ENCODE measurements at places on chromosomes 4 and X.

DNA sequence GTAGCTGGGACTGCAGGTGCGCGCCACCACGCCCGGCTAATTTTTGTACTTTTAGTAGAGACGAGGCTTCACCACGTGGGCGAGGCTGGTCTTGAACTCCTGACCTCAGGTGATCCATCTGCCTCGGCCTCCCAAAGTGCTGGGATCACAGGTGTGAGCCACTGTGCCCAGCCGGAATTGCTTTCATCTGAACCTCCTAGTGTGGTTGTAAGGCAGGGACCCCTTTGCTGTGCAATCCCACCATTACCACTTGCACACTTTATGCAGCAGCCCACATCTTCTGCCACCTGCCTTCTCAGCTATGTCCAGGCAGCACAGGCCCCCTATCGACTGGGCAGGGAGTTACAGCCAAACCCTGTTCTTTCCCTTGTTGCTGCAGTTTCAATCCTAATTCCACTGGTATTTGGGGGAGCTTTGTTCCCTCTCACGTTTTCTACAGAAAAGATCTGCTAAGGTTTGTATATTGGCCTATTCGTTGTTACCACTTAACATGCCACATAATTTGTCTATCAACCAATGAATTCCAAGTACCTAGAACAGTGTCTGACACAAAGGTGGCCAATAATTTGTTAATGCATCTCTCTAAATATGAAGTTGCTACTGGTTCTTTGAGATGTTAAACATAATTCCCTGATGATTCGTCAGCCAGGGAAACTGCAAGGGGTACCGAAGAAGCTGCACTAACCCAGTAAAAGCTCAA lies 6.5 kb downstream of the RPL39 start:
- no peak for DNase-seq

DNA sequence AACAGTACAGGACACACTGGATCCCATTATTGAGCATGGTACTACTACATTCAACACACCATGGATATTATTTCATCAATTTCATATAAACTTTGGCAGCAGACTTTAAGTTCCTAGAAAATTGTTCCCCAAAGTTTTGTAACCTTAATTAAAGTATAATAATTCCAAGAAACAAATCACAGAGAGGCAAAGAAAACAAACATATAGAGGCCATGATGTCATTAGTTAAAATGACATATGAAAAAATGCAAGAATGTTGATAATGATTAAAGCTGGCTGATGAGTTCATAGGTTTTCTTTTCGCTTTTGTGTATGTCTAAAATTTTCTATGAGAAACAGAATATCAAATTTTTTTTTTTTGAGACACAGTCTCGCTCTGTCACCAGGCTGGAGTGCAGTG lies 26.8 kb downstream of the LRBA start:
- no peak for DNase-seq

DNA sequence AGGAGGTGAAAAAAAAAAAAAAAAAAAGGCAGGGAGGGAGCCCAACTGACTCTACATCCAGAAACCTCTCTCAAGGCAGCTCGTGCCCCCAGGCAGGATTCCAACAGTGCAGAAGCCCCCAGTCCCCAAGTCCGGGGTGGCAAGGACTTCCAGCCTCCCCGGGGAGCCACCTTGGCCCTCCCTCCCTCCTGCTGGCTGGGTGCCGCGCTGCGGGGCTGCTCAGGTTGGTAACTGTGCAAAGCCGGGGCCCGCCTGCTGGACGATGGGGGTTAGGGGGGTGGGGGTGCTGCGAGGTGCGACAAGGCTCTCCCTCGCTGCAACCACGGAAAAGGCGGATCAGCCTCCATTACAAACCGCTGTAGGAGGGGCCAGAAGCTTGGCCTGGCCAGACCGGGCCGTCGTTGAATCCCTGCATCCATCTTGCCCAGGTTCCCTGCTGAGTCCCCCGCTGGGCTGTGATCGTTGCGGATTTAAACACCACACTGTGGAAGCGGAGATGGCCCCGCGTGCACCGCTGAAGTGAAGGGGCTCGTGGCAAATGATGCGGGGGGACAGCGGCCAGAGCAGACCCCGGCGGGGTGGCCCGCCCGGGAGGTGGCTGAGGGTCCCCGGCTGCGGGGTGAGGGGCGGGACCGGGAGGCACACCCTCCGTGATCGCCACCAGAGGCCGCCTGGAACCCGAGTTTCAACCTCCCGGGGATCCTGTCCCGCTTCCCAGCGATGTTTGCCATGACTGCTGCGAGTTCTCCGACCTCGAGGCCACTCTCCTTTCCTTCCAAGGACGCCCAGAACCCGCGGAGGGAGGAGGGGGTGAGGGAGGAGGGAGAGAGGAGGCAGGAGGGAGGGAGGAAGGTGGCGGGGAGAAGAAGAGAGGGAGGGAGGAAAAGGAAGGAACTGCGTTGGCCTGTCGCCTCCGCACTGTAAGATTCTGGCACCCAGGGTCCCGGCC lies 58.0 kb upstream of the DDX3X start:
- peak; percentile 34 for DNase-seq

- no peak for DNase-seq
Observed at GRCh38 chr4:177080388-177080787, 229.3 kb upstream of the NEIL3 start.

DNA sequence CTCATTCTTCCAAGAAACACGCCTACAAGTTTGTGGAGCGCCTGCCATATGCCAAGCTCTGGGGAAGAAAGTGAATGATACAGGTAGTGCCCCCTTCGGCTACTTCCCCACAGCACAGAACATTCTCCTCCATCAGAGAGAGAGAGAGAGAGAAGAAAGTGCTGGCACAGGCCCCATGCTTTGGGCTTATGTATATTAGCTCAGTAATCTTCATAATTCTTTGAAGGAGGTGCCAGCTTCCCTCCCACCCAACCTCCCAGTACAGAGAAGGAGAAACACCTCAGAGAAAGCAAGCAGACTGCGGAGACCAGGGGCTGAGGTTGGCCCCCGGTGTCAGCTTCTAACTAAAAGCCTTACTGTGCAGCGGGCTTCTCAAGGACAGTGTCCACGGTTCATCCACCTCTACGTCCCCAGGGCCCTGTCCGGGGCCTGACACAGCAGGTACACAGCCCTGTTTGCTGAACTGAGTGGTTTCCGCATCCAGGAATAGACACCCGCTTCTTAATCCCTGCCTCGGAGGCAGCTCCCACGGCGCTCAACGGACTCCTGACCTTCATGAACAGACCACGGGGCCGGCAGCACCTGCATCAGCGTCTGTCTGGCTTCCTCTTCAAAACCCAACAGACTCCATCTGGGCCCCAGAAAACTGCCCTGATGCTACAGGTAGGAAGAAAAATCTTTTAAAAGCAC lies 50.2 kb downstream of the JAKMIP1 start:
- DNase-seq, result no peak

DNA sequence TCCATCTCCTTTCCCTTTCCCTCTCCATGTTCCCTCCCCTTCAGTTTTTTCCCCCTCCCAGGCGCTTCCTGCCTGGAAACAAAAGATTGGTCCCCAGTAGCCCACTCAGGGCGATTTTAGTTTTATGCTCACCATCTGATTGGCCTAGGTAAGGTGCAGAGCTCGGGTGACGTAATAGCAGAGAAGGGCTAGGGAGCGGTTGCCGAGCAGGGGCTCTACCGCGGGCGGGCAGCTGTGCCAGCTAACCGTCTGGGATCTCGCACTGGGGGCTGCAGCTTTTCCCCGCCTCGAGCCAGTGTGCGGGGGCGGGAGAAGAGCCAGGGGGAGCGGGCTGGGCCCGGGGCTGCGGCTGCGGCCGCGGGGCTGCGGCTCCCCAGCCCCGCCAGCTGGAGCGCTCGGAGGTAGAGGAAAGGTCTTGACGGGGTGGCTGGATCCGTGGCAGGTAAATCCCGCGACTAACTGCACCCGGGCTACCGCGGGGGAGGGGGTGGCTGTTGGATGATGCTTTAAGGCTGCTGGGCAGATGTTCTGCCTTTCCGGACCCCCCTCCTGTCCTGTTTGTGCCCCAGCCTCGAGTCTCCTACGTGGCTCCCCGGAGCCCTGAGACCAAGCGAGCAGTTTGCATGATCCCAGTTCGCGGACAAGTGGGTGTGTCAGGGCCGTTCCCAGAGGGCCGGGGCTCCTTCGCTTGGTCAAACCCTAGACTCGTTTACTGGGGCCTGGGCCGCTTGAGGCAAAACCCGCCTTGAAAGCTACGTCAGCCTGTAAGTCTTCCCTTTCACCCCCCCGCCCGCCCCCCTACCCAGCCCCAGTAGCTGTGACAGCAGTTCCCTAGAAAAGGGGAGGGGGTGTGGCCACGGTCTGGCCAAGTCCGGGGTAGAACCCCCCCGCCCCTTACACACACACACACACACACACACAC lies at the start of gene PAK3:
Gene PAK3 (plus strand): TSS at position 218 of the 922 bp plus-strand sequence. CDS start 26,913 bp downstream, outside the sequence.
- DNase-seq, result no peak

- DNase-seq, result no peak
Observed at GRCh38 chr4:108830509-108831244, 67.8 kb upstream of the ETNPPL start.

DNA sequence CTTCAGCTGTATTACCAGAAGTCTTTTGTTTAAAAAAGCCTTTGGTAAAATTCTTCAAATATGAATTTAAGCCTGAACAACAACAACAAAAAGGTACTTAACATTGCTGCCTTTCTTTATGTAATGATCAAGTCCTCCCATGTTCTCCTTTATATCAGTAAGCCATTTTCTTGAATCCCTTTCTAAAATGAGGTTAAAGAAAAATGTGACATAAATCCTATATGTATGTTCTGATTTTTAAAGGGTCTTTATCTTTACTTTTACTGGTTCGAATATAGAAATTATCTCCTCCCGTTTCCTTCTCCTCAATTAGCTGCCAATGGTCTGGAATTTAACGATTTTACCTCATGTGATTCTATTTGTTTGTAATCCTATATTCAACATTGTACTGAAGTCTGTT lies 522.8 kb downstream of the IL1RAPL1 start:
- DNase-seq, result no peak

DNA sequence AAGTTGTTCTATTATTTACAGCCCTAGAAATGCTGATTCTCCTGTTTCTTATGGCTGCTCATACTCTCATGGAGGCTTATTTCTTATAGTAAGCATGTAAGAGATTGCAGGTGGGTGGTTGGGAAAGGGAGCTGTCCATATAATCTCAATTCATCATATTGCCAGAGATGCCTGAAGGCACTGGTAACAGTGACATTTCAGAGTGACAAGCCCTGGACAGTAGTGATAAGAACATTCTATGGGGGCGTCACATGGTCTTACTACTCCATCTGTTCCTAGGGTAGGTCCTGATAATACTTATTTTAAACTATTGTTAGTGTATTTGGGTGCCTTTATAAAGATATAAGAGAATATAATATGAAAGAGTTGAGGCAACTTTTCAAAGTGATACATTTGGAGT lies 171.5 kb downstream of the CFAP299 start:
- DNase-seq, result no peak

DNA sequence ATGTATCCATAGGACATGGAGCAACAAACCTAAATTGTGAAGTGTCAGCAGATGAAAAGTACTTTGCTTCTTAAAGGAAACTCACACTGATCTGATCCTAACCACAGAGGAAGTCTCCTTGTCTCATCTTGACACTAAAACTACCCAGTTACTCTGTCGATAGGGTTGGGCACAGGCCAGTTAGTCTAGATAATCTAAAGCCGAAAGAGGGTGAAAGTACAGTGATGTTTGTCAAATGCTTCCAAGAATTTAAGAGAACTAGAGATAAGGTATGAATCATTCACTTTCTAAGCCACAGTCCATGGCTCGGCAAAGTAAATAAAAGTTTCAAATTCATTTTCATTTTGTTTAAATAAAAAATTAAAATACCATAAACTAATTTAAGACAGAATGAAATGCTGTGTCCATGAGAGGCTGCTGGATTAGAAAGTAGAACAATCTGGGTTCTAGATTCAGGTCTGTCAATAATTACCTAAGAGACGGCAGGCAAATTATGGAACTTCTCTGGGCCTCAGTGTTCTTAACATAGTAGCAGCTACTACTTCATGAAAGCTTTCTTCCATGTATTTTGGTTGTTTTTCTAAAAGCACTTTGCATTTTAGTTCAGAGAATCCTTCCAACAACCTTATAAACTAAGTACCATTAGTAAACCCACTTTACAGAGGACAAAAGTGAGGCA lies 176.7 kb downstream of the LDB2 start:
- DNase-seq, result no peak

GRCh38 chr4:81818385-81818920 lies 346.7 kb upstream of the RASGEF1B start:
- no peak for DNase-seq
